ENCODE measurements at places on chromosomes 3 and 15.

DNA sequence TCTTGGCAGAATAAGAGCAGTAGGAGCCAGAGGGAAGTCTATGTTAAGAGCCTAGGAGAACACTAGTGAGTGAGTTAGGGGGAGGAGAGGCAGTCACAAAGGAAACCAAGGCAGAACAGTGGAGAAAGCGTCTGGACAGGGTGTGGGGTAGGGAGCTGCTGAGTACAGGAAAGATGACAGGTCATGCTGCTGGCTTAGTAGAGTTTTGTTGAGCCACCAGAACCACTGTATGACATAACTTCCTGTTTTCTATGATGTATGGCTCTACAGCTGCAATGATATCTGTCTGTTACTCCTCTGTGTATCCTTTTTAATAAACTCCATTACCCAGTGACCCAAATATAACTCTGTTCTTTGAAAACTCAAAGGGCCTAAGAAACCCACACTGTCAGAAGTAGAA, 10.6 kb upstream of the STT3B start:
- peak; percentile 4 for DNase-seq

DNA sequence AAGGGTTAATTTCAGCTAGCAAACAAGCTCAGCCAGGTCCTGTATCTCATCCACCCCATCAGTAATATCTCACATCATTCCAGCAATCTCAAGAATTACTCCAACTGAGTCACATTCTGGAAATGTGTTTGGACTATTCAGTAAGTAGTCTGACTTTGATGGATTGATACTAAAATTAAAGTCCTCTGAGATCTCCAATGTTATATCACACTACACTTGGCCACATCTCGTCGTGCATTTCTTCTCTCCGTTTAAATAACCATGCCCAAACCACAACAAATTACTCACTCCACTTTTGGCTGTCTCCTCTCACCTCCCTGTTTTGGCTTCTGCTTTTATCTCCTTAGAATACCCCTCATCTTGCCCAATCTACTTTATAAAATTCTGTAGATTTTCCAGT, 292.2 kb downstream of the PYDC2 start:
- no peak for DNase-seq

DNA sequence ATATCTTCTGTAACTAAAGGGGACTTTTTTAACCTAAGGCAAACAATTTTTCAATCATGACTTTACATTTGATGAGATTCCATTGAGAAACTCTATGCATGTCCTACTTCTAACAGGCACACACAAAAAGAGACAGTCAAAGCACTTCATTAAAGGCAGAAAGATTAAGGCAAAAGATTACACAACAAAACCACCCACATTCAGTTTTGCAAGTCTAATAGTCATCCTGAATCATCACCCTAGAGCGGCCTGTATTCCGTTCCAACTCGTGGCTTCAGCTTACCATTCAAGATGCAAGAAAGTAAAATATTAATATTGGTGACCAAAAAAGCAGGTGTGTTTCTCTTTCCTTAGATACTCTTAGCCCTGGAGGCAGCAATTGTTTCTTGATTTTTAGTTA, 205.9 kb downstream of the P3H2 start:
- DNase-seq = no peak

DNA sequence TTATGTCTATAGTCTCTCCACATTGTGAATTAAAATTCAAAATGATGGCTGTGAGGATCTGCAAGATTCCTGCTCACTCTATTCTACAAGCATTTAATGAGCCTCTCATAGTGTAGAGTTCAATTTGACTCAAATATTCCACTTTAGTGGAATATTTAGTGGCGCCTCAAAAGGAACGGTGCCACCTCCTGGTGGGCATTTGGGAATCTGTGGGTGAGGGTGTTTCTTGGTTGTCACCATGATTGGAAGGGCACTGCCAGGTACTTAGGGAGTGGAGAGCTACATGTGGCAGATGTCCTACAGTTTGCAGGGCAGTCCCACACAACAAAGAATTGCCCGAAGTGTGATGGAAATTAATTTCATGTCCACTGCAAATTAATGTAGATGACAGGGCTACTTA, 21.5 kb upstream of the KCNMB3 start:
- no peak for DNase-seq

DNA sequence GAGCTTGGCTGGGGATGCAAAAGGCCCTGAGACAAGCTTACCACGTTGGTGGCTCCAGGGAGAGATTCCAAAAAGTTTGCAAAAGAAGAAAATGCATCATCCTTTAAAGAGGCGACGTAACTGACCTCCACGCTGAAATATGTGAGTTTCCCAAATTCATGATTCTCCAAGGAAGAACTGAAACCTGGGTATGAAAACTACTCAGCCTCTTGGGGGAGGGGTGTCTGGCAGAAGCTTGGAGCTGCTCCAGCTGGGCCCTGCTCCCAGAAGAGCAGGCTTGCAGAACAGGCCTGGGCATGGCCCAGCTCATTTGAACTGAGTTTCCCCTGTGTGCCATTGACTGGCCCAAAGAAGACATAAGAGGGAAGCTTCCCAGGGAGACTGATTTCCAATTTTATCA, 20.5 kb downstream of the CPN2 start:
- no peak for DNase-seq

DNA sequence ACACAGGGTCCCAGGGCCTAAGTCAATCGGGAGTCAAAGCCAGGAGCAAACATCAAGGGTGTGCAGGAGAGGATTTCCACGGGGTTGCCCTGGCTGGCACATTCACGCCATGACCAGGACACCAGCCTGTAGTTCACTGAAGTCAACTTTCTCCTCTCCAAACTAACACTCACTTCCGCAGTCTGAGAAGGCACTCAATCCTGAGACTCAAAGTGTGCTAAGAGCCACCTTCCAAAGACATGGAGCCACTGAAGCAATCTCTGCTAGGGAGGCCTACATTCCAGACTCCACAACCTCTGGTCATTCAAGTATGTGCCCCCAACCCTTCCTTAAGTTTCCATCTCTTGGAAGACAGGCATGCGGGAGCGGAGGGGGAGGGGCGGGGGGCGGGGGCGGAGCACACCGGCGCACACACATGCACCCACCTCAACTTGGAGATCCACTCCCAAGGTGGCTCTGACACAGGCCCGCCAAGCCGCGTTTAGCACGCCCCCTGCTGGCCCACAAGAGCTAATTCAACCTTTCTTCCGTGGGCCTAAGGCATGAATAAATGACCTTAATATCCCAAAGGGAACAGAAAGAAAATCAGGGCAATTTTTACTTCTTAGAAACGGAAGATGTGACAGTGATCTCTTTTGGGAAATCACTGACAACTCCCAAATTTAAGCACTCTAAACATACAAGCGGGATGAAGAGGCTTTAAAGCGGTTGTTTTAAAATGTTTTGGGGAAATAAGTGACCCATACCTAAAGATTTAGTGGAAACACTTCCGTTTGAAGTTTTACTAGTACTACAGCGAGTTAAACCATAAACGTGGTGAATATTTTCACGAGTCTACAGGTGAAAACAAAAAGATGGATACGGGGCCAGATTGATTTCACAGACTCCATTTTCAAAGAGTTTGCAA, 162.5 kb upstream of the CHRNA7 start:
- peak; percentile 54 for DNase-seq

DNA sequence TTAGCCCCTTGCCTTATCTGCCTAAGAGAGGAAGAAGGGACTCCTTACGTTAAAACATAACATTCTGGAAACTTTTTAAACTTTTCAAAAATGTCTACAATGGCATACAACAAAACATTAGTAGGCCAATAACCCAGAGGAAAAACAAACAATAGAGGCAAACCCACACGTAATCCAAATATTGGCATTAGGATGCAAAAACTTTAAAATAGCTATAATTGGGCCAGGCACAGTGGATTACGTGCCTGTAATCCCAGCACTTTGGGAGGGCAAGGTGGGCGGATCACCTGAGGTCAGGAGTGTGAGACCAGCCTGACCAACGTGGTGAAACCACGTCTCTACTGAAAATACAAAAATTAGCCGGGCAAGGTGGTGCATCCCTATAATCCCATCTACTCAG, 134.9 kb downstream of the AQP9 start:
- no peak for DNase-seq

- DNase-seq = no peak
Measured at GRCh38 chr3:20810555-20810954, 624.5 kb upstream of the SGO1 start.

DNA sequence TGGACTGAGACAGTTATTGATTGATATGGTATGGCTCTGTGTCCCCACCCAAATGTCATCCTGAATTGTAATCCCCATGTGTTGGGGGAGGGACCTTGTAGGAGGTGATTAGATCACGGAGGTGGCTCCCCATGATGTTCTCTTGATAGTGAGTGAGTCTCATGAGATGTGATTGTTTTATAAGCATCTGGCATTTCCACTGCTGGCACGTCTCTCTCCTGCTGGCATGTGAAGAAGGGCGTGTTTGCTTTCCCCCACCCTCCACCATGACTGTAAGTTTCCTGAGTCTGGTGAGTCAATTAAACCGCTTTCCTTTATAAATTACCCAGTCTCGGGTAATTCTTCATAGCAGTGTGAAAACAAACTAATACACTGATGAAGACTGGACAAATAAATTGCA, 105.6 kb upstream of the MELTF start:
- no peak for DNase-seq

DNA sequence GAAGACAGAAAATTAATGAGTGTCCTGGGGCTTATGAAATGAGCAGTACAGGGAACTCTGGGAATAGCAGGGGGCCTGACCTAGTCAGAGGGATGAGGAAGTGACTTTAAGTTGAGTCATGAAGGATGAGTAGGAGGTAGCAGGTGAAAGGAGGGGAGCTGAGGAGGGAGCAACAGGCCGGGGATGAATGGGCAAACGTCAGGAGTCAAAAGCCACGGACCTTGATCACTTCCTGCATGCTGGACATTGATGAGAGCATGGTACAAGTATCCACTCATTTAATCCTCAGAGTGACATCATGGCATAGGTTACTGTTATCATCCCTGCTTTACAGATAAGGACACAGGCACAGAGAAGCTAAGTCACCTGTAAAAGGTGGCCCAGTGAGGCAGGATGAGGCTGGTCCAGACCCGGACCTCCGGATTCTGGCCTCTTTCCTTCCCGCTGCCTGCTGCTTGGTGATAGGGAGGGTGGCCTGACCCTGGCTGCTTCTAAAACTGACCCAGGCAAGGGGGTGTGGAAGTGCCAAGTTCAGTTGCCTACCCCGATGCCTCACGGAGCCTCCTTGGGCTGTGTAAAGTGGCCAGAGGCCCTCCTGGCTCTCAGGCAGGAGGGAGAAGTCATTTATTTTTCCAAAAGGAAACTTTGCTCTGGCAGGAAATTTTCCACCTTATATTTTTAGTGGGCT, 7.6 kb downstream of the CORO2B start:
- no peak for DNase-seq

DNA sequence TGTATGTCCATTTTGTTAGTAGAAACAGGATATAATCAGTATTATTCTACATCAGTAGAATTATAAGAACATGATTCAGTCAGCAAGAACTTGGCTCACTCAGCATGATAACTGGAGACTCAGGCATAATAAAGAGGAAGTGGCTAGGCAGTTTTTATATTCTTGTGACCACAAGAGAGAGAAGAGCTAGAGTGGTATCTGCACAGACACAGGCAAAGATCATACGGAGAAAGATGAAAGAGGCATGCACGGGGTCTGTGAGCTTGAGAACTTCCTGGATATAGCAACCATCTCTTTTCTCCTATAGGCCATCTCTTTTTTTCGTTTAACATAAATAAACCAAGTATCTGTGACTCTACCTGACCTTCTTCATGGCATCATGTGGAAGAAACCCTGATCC, 46.8 kb downstream of the MYO5A start:
- peak; percentile 31 for DNase-seq

- no peak for DNase-seq
Measured at GRCh38 chr3:124048967-124049798, 57.3 kb upstream of the ROPN1 start.

DNA sequence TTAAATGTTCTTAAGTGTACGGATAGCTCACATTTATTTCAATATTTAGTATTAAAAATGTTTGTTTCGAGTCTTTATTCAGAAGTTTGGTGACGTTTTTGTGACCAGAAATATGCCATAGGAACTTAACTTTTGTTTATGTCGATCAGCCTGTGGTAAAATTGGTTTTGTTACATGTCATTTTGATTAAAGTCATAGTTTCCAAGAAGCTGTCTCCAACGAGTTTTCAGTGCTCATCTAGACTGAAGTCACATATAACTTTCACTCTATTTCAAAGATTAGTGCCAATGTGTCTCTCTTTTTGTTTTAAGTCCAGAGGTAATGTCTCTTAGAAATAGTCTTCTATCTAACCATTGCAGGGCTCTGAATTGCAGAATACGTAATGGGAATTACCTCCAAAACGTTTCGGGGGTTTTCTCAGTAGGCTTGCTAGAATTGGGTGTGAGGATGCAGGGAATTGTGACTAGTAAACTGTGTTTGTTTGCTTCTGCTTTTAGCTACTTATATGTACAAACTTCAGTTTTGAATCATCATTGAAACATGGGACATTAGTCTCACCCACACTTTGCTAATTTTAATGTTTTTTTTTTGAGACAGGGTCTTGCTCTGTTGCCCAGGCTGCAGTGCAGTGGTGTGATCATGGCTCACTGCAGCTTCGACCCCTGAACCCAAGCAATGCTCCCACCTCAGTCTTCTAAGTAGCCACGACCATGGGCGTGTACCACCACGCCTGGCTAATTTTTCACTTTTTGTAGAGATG, 3.0 kb downstream of the BUB1B start:
- no peak for DNase-seq

DNA sequence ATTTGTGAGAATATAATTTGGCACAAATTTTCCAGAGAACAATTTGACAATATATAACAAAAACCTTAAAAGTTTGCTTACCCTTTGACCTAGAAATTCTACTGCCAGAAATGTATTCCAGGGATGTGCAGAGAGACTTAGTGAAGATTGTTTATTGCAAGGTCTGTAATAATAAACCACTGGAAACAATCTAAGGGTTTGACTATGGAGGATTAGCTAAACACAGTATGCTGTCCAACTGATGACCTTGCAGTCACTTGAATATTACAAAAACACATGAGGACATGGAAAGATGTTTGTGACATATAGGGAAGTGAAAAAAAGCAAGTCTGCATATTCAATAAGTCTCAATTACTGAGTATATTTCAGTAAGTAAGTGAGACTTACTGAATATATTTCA, 48.1 kb upstream of the CDV3 start:
- DNase-seq = no peak

DNA sequence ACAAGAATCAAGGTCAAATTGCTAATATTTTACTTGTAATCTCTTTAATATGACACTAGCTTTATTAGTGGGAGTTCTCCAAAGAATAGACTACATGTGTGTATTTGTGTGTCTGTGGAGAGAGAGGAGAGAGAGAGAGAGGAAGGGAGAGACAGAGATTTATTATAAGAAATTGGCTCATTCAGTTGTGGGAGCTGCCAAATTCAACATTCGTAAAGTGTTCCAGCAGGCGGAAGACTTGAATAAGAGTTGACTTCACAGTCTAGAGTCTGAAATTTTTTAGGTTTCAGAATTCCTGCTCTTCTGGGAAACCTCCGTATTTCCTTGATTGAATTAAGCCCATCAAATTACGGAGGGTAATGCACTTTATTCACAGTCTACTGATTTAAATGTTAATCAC, 4.7 kb upstream of the CLDN1 start:
- DNase-seq = no peak

- DNase-seq = no peak
Measured at GRCh38 chr3:195421400-195421799, 21.4 kb downstream of the ACAP2 start.

GRCh38 chr3:10558736-10559135, 53.4 kb upstream of the ATP2B2 start:
- DNase-seq = no peak

- no peak for DNase-seq
Measured at GRCh38 chr3:23611737-23612295, 193.9 kb upstream of the UBE2E1 start.

All from activated CD4-positive, alpha-beta T cell treated with anti-CD3 and anti-CD28 coated beads, Interleukin-2, amount 50 U/mL, for 1 hour (primary cell).